ENCODE measurements at places on chromosomes 16 and 17.
A peak's percentile ranks its signal among the peaks of the same experiment; 100 is the strongest.

GRCh38 chr17:81022344-81022676 lies 12.6 kb upstream of the BAIAP2 start:
- no peak for DNase-seq

- DNase-seq = peak; percentile 27
Observed at GRCh38 chr16:31333686-31334649, 21.0 kb upstream of the ITGAX start.

DNA sequence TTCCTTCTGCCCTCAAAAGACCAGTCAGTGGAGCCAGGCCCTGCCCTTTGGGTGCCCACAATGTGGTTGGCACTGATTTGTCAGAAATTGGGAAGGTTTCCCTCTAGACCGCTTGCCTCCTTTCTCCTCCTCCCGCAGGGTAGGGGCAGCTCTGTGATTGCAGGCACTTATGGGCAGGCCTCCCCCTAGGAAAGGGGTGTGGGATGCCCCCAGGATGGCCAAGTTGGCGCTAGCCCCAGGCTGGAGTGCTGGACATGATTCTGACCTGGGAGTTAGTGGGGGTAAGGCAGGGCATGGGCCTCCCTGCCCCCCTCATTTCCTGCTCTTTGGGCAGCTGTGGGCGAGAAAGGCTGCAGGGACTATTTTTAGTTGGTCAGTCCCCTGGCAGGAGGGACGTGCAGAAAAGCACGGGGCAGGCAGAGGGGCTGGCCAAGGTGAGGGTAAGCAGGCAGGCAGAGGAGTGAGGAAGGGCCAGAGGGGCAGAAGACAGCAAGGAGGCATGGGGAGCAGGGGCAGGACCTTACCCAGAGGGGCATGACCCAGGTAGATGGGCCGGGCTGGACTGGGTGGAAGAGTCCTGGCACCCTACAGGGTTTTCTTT lies 3.3 kb downstream of the RARA start:
- DNase-seq = no peak

- DNase-seq = no peak
Observed at GRCh38 chr17:49545806-49546545, 29.7 kb upstream of the NXPH3 start.

GRCh38 chr17:39325528-39326240 lies 75.7 kb downstream of the FBXL20 start:
- no peak for DNase-seq

DNA sequence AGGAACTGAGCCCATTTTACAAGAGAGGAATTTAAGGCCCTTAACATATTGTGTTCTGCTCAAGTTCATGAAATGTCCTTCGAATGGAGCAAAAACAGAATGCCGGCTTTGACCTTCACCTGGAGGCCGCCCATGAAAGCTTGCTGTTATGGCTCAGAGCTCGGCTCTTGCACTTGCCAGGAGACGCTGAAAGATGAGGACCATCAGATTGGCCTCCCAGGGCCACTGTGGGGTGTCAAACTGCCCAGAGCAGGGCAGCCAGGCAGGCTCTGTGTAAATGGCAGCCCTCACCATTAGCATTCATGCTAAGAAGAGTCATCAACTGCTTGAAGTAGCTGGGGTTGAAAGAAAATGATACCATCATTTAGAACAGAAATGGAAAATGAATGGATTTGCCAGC lies 39.3 kb downstream of the IL21R start:
- no peak for DNase-seq
